CD4-positive, alpha-beta T cell (primary cell): ENCODE measurements at places on chromosomes 5 and 9. TPM values are rescaled to one million over a fixed set of nuclear protein-coding genes. Genes with fewer than 3 reads are reported as not detected.

The BTNL3 gene
- not detected for total RNA-seq

The CLIC3 gene
- total RNA-seq, result 2.1 TPM

The DEPDC1B gene
- 0.39 TPM for total RNA-seq

The FOXD4L6 gene
- not detected for total RNA-seq

The NR6A1 gene
- not detected for total RNA-seq

DNA sequence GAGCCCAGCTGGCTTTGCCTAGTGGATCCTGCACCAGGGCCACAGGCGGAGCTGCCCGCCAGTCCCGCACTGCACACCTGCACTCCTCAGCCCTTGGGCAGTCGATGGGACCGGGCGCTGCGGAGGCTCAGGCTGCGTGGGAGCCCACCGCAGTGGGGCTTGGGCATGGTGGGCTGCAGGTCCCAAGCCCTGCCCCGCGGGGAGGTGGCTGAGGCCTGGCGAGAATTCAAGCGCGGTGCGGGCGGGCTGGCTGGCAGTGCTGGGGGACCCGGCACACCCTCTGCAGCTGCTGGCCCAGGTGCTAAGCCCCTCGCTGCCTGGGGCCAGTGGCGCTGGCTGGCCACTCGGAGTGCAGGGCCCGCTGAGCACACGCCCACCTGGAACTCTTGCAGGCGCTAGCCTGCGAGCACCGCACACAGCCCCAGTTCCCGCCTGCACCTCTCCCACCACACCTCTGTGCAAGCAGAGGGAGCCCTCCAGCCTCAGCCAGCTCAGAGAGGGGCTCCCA lies 125.7 kb upstream of the OTULINL start:
- DNase-seq, result no peak

DNA sequence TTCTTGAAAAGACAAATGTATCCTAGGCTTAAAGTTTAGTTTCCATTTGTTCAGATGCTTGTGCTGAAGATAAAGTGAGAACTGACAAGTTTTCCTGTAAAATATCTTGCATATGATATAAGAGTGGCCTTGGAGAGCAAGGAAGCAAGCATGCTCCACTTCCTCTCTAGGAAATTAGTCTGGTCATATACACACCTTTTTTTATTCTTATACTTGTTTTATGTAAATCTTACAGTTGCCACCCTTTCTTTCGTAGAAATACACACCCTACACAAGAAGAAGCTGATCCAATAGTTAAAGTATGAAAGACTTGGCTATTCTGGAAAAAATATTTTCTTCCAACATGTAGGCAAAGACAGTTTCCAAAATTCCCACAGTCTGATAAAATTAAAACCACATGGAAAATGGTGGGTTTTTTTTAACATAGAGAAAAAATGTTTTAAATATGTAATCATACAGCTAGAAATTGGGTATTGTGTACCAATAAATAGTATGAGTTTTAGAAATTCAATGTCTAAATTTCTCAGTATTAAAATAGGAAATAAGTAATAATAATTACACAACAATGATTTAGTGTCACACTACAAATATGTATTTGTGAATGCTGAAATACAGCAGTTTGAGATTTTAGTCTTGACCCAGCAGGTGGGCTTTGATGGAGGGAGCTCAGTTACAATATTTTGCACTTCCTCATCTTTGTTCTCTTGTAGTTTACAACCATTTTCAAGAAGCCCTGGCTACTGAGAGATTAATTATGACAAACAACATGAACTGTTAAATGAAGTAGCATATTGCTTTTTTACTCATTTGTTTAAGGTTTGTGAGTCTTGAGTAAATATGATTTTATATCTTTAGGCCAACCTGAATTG lies 185.7 kb upstream of the GNA14 start:
- DNase-seq, result no peak

GRCh38 chr5:35815089-35815936 lies 41.4 kb upstream of the IL7R start:
- no peak for DNase-seq

GRCh38 chr9:20030671-20031070 lies 241.8 kb upstream of the SLC24A2 start:
- no peak for DNase-seq
